ENCODE measurements at places on chromosomes 11 and 22.

DNA sequence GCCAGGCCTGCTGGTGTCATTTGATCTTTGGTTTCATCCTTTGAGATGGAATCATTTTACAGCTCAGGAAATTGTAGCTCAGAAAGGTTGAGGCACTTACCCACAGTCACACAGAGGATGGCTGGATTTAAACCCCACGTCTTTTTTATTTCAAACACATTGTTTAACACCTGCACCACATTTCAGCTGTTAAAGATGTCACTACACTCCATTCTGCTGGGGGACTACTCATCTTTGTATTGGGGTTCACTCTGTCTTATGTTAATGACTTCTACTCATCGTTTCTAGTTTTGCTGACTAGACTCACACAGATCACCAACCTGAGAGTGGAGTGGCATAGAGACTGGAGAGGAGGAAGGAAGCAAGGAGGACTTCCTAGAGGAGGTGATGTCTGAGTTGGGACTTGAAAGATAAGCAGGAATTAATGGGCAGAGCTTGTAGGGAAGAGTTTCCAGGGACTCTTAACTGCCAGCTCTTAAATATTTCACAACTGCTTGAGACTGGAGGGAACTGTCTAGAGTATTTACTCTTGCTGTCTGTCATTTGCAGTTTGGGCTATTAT, 80.0 kb downstream of the TP53I11 start:
- DNase-seq: no peak

- no peak for DNase-seq
Measured at GRCh38 chr22:39290724-39291161, 28.7 kb downstream of the RPL3 start.

DNA sequence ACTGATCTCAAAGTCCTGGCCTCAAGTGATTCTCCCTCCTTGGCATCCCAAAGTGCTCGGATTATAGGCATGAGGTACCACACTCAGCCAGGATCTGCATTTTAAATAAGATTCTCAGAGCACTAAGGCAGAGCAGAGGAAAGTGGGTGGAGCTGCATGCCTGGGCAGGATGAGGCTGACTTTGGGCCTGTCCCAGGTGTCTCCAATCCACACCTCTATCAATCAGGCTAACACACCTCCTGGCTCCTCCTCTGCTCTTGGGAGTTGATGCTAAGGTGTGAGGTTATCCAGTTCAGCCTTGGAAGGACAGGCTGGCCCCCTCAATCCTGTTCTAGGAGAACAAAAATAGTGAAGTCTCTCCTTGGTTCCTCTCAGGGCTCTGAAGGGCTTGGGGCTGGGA, 30.2 kb upstream of the P2RY2 start:
- DNase-seq: no peak

- DNase-seq: no peak
Measured at GRCh38 chr11:13098616-13099289, 89.6 kb downstream of the RASSF10 start.

DNA sequence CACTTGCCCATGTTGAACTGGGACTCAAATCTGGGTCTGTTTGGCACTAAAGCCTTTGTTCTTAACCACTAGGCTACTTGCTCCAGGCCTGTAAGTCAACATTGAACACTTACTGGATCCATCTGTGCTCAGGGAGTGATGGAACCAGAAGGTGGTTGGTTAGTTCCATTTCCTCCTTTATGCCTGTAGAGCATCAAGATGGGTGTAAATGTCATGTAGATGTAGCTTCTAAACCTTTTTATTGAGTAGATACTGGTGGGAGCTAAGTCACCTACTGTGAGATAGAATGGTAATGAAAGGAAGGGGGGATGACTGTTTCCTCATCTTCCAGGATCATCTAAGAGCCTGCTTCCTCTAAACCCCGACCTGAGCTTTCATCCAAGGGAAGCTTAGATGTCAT, 38.6 kb upstream of the ALKBH3 start:
- DNase-seq: no peak

DNA sequence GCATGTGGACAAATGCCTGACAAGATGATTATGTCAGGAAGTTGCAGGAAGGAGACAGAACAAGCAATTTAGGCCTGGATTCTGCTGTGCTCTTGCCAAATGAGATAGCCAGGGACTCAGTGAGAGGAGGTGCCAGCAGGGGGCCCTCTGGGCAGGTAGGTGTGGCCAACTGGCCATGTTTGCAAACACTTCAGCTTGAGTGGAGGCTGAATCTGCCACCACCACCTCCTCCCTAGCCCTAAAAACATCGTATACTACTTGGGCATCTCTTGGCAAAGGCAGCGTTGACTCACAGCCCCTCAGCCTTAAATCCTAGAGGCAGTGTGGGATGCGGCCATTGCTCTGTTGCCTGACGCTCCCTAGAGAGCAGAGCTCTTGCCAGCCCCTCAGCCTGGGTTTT, 95.1 kb upstream of the PLET1 start:
- no peak for DNase-seq

DNA sequence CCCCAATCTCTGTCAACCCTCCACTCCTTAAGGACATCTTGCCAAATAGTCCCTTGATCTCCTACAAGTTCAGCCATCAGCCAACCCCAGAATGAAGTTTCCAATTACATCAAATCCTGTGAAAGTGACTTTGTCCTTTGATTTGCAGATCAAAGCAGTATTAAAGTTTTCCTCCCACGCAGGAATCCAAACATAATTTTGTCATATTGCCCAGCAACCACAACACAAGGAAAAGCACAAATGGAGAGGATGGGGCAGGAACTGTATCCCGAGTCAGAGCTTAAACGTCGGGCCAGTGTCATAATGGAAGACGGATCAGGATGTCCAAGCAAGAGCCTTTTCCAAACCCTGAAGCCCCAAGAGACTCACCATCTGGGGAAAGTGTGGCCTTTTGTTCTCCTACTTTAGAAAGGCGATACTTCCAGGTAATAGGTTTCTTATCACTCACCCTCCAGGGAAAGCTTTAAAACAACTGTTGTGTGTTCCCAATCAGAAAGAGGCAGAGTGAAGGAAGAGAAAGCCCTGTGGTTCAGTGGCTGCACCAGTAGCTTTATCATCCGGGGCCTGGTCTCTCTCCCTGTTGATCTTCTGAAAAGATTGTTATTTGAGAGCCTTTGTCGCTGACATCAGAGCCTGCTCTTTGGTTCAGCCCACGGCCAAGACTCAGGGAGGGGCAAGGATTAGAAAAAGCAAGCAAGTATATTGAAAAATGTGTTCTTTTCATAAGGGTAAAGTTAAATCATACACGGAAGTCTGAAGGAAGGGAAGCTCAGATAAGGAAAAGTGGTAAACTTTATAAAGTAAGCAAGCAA, 41.7 kb downstream of the EXPH5 start:
- no peak for DNase-seq

- no peak for DNase-seq
Measured at GRCh38 chr11:72015511-72016061, 16.9 kb downstream of the IL18BP start.

GRCh38 chr11:15662285-15662684, 547.6 kb downstream of the INSC start:
- no peak for DNase-seq

- no peak for DNase-seq
Measured at GRCh38 chr11:12901272-12901671, 107.8 kb upstream of the RASSF10 start.

DNA sequence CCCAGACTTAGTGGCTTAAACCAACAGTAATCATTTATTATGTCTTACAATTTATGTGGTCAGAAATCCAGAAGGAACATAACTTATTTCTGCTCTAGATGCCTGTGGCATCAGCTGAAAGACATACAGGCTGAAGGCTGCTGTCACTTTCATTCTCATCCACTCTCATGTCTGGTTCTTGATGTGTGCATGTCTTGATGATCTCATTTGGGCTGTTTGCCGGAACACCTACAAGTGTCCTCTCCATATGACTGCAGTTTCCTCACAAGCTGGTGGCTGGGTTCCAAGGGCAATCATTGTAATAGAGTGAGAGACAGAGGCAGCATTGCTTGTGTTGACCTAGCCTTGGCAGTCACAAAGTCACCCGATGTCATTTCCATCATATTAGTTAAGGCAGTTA, 1375.9 kb upstream of the RAG2 start:
- DNase-seq: no peak

DNA sequence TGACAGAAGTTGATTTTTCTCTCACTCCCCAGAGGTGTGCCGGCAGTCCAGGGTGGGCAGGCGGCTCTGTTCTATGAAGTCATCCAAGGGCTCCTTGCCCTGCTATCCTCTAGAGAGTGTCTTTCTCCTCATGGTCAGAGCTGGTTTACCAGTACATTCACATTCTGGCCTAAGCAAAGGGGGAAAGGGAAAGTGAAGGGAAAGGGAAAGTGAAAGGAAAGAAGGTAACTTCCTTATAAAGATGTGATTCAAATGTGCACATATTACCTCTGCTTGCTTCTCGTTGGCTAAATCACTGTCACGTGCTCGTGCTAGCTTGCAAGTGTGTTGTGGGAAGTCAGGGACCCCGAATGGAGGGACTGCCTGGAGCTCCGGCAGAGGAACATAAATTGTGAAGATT, 2.9 kb upstream of the HTATIP2 start:
- no peak for DNase-seq

GRCh38 chr11:62295504-62295903, 3.4 kb downstream of the SCGB1D4 start:
- DNase-seq: no peak

- no peak for DNase-seq
Measured at GRCh38 chr22:42203609-42204008, 66.8 kb downstream of the TCF20 start.

DNA sequence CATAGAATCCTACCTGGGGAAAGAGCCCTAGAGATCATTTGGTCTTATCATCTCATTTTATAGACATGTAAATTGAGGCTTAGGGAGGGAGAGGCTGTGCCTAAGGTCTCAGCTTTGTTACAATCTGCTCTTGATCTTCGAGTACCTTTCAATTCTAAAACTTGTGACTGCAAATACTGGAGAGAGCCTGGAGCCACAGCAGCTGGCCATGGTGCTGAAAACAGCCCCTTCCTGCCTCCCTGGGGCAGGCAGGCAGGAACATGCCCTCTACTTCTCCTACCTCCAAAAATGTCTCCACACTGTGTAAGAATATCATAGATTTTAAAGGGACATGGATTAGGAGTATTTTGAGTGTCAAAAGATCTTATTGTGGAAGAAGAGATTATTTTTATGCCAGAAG, 52.2 kb downstream of the C22orf42 start:
- DNase-seq: no peak

GRCh38 chr11:95577716-95578460, 211.7 kb downstream of the FAM76B start:
- DNase-seq: no peak
